ENCODE measurements at places on chromosomes 11 and 22.

GRCh38 chr11:112835591-112836255 lies 125.5 kb upstream of the NCAM1 start:
- no peak for DNase-seq

DNA sequence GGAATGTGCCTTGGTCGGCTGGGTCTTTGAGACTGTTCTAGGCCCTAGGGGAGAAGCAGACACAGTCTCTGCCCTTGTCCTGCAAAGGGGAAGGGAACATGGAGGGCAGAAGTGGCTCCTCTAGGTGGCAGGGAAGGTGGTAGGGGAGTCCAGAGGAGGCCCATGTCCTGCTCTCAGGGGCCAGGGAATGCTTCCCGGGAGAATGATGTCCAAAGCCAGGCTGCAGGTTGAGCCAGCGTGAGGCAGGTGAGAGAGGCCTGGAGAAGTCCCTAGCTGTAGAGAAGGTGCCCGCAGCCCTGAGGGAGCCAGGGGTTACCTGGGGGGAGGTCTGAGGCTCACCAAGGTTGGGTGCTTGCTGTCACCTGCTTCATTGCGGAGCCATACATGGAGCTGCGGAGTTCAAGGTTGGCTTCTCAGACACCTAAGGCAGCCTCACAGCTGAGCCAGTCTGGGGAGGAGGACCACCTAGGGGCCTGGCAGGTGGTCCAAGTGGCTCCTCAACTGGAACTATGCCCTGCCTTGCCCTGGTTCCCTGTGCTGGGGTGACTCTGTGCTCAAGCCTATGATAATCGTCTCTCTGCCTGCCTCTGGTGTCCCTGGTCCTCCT lies 46.1 kb downstream of the SMIM38 start:
- no peak for DNase-seq

DNA sequence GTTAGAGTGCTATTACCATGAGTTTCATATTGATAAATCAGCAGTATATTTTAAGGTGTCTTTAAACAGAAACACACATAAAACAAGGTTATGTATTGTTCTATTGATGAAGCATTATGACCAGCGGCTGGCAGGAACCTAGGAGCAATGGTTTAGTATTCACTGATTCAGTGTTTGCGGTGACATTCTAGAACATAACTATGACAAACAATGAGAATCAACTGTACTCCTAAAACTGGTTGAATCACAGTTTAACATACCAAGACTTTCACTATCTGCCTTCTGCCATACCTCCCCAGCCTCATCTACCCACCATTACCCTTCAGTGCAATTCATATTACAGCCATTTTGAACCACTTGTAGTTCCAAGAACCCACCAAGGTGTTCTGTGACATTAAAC lies 8.8 kb downstream of the HOATZ start:
- no peak for DNase-seq

DNA sequence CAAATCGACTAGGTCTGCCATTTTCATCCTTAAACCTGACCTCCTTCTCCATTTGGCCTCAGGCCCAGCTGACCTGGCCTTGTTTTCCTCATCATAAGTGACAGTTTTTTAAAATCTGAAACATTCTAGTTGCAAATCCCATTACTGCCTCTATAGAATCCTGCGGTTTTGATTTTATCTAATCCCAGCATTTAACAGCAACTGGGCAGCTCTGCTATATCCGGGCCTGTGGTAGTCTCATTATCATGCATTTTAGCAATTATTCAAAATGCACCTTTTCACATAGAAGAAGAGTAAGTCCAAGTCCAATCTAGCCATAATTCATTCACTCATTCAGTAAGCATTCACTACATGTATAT lies 28.6 kb upstream of the BIRC3 start:
- no peak for DNase-seq

DNA sequence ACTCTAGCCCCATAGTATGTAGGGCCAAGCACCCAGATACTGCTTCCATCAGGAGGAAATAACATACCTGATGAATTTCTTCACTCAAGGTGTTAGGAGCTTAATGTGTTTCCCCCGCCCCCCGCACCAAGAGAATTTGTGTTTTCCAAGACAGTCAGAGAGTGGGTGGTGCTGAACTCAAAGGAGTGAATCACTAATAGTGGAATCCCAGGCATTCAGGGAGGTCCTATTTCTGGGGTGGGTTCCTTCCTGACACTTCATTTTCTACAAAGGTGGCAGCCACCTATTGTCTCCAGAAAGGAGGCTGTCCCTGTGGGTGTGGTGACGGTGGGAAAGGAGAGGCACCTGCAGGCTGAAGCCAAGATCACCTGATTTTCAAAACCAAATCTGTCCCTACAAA lies 50.8 kb upstream of the ELF5 start:
- no peak for DNase-seq

- no peak for DNase-seq
Measured at GRCh38 chr11:7563281-7563680, 49.5 kb downstream of the PPFIBP2 start.

GRCh38 chr11:70810133-70810532 lies 411.8 kb downstream of the CTTN start:
- DNase-seq: no peak
